Neural crest cell (in vitro differentiated cells): ENCODE measurements at places on chromosomes 4 and X.

GRCh38 chr4:10750714-10751113, 66.1 kb upstream of the CLNK start:
- no peak for DNase-seq

GRCh38 chr4:7266525-7267292, 74.4 kb downstream of the SORCS2 start:
- DNase-seq, result no peak

DNA sequence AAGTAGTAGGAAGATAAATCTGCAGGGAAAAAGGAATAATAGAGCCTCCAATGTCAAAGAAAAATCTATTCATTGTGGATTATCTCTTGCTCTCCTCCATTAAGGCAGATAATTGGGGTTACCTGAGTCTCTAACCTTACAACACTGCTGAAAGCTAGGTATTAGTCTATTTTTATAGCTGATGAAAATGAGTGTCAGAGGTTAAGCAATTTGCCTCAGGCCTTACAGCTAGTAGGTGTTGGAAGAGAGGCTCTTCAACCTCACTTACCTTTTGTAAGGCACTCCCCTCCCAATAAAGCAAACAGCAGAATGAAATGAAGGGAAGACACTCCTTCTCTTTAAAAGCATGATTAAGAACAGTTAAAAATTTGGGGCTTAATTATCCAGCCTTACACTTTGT, 45.4 kb upstream of the GAB1 start:
- no peak for DNase-seq

- DNase-seq, result no peak
These were observed 60.6 kb upstream of the PAGE5 start for GRCh38 chrX:55159551-55159950.

GRCh38 chr4:101471201-101471600, 123.9 kb upstream of the PPP3CA start:
- no peak for DNase-seq

GRCh38 chr4:41506130-41506529, 31.8 kb upstream of the LIMCH1 start:
- DNase-seq, result no peak

DNA sequence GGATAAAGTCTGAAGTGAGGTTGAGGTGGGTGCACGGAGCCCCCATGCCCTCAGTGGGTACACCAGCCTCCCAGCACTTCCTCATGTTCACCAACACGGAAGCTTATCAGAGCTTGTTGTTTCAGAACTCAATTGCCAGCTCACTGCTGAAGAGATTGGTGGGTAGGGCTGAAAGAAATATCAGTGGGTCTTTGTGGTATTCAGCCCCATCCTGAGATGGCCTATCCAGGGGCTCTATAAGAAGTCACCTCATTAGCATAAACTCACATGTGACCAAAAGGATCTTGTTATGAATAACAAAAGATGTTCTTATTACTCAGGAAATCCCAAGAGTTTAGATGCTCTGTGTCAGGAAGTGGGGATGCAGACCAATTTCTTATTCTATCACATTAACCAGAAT, 177.3 kb downstream of the ARHGAP10 start:
- DNase-seq, result no peak

DNA sequence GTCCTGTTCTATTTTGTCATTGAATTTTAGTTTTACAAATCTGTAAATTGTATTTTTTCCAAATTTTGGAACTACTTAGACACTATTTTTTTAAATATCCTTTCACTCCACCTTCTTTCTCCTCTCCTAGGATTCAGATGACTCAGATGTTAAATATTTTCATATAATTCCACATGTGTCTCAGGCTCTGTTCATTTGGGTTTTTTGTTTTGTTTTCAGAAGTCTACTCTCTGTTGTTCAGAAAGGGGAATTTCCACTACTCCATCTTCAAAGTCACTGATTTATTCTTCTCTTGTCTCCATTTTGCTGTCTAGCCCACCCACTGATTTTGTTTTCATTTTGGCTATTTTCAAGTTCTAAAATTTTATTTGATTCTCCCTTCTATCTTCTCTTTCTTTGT, 264.0 kb upstream of the SLIT2 start:
- no peak for DNase-seq

DNA sequence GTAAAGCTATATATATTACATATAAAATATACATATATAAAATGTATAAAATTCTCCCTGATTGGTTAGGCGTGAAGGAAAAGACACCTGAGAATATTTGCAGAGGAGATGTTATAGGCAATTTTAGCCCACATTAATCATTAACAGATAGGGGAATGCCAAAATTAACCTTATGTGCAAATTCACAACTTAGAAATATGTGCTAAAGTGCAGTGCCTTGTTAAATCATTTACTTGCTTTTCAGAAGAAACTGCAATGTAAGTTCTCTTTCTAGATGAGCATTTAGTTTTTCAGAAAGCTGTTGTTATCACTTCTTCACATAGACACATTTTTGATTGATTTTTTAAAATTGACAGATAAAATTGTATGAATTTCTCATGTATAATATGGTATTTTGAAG, 5.6 kb downstream of the TASL start:
- DNase-seq, result no peak
